ENCODE measurements at places on chromosomes 5 and 9. TPM values are rescaled to one million over a fixed set of nuclear protein-coding genes. Genes with fewer than 3 reads are reported as not detected.

- no peak for DNase-seq
These were observed 141.4 kb downstream of the TMEM38B start for GRCh38 chr9:105835721-105836120.

DNA sequence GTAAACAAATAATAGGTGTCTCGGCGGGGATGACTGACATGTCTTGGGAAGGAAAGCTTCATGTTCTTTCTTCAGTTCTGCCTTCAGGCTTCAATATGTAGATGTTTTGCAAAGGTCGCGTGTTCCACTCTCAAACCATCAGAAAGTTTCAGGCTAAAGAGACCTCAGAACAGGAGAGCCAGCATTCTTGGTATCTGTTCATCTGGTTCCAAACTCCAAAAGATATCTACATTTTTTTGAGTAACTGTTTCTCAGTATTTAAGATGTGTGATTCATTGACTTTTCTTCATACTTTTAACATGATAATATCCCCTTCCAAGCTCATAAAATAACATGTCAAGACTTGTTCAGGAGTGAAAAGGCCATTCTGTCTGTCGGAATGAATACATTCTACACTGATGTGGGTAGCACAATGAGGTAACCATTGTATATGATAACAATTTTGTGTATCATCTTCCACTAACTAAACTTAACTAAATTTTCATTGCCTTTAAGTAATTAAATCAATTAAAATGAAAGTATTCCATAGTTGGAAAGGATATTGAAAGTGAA lies 183.6 kb downstream of the CFAP90 start:
- no peak for DNase-seq

PCDHA7 gene
- not detected for total RNA-seq

DNA sequence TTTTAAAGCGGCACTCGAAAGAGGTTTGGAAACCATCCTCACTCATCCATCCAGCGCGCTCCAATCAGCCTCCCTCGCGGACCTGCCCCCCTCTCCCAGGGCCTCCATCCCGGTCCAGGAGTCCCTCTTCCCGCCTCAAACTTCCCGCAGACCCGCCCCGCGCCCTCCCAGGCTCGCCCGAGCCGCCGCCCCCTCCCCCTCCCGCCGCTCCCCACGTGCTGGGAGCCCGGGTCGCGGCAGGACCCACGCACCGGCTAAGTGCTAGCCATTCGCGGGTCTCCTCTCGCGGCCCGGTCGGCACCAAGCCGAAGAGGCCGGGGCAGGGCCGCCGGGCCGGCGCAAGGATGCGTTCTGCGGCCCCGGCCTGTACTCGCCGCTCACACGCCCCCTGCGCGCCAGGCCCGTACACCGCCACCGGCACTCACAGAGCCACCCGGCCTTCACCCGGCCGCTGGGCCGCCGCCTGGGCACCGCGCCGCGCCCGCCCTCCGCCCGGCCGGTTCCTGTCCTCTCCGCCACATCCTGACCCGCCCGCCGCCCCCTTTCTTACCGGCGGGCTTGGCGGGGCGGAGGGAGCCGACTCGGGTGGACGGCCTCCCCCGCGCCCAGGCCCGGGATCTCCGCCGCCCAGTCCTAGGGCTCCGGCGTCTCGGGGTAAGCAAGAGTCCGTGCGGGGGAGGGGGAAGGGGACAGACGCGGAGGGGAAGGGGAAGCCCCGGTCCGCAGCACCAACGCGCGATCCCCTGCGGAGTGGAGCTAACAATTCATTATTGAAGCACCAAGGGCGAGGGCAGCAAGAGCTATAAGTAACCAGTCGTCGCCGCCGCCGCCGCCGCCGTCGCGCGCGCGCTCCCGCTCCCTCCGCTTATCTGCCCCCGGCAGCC lies 576 bp downstream of the CHD1 start:
- DNase-seq: peak; percentile 72

DNA sequence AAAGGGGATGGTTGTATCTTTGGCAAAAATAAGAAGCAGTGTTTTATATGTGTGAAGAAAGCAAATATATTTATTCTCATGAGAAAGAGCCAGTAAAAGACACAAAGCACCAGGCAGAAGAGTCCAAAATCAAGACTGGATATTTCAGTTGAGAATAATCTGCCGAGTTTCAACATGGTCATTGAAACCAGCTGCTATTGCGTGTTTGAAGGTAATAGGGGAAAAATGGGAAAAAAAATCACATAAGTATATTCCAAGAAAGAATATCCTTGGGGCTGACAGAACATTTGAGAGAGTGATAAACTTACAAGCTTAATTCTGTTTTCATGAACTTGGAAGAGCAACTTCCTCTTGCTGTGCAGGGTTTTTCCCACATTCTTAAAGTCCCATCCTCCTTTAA lies 79.9 kb downstream of the ISOC1 start:
- DNase-seq: no peak

- no peak for DNase-seq
These were observed 213.8 kb upstream of the ACTBL2 start for GRCh38 chr5:57696389-57696769.

GRCh38 chr5:176169393-176170063 lies 68.7 kb upstream of the SIMC1 start:
- DNase-seq: no peak

DNA sequence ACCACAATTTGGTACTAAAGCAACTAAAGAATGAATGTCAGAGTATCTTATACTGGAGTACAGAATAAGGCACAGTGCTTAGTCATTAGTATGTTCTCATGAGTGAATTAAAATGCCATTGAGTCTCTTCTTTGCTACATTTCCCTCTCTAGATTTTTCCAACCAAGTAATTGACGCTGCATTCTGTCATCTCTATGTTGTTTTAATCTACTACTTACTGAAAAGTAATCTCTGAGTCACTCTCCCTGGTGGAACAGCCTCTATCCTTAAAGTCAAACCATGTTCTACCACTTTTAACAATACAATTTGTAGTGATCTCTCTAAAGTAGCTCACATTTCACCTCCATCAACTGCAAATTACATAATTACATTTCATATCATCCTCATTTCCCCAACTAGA lies 495.1 kb downstream of the CDH18 start:
- no peak for DNase-seq

ADRB2 gene
- 1.1 TPM for total RNA-seq

DNA sequence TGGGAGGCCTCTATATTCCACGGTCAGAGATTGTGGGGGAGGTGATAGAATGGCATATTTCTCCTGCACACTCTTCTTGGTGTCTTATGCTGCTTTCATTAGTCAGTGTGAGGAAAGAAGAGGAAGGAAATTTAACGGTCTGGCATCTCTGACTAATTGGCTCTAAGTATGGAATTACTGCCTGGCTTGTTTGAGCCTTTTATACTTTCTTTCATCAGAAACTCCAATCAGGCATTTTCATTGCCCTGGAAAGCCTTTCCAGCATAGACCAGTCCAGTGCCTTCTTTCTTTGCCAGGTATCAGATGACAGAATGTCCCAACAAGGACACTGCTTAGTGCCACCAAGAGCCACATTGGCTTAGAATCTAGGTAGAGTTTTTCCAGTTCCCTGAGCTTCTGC lies 30.2 kb downstream of the CYSTM1 start:
- DNase-seq: no peak

CCDC180 gene
- 1.3 TPM for total RNA-seq

DMRT2 gene
- total RNA-seq: not detected

BNC2 gene
- total RNA-seq: 0.29 TPM
